ENCODE measurements at places on chromosomes 5 and 9. TPM values are rescaled to one million over a fixed set of nuclear protein-coding genes. Genes with fewer than 3 reads are reported as not detected.

Gene DOLPP1
- total RNA-seq = 9.8 TPM

Gene LOX
- total RNA-seq = 1,031 TPM

Gene IL7R
- 9.8 TPM for total RNA-seq

Gene CTSV
- 0.17 TPM for total RNA-seq

Gene RASGRF2
- total RNA-seq = 1.2 TPM

Gene SYK
- total RNA-seq = not detected

Gene ZNF454
- 1.9 TPM for total RNA-seq

Gene NAA35
- total RNA-seq = 18.8 TPM

Gene BAAT
- 0.07 TPM for total RNA-seq

Gene MCIDAS
- not detected for total RNA-seq

Gene FLT4
- total RNA-seq = 0.33 TPM

Gene FAM174A
- 45.6 TPM for total RNA-seq

Gene GCNT4
- total RNA-seq = 5.0 TPM

Gene PCDHGB6
- 4.8 TPM for total RNA-seq

Gene WNT8A
- total RNA-seq = not detected

Gene LCN12
- 0.20 TPM for total RNA-seq

Gene LRRC19
- not detected for total RNA-seq

Gene WDR38
- total RNA-seq = not detected

Gene PCDHA6
- total RNA-seq = 0.76 TPM

Gene POU5F2
- total RNA-seq = 1.2 TPM

Gene IGFBPL1
- total RNA-seq = 0.20 TPM

Gene TRIM36
- total RNA-seq = 0.13 TPM

Gene THBS4
- total RNA-seq = 2.1 TPM

Gene OR2S2
- total RNA-seq = not detected

Gene NEUROG1
- not detected for total RNA-seq

Gene NME5
- 2.7 TPM for total RNA-seq

Measured in smooth muscle cell of the pulmonary artery (primary cell).